Stimulated activated CD4-positive, alpha-beta T cell treated with anti-CD3 and anti-CD28 coated beads, Interleukin-12 subunit alpha, Interleukin-12 subunit beta, amount 100 ng/mL, for 24 hours (primary cell): ENCODE measurements at places on chromosomes 3 and 15.

- DNase-seq = no peak
These were observed 656.3 kb upstream of the TGFBR2 start for GRCh38 chr3:29949940-29950616.

- DNase-seq = no peak
These were observed 2.6 kb downstream of the TSEN2 start for GRCh38 chr3:12486916-12487315.

DNA sequence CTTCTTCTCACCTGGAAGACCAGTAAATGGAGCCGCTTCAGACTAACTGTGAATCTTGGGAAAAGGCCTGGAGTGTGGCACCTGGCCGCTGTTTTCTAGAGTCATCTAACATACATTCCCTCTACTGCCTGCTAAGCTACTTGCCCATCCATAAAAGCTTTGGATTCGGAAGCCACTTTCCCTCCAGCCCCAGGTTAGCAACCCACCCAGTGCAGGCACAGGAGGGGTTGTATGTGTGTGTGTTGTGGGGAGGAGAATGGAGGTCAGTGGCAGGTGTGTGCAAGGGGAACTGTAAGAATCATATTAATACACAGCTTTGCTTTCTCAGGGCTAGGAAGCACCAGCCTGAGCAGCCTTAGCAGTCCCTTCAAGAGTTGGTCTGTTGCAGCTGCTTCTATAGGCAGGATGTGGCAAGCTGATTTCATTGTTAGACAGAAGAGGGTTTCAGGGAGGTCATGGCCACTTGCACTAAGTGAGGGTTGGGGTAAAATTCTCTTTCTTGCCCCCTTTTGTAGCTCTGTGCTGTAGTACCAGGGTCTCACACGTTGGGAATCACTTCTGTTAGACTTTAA lies 8.9 kb downstream of the NSUN3 start:
- DNase-seq = no peak

GRCh38 chr3:9088441-9089353 lies 125.4 kb upstream of the RAD18 start:
- DNase-seq = no peak

DNA sequence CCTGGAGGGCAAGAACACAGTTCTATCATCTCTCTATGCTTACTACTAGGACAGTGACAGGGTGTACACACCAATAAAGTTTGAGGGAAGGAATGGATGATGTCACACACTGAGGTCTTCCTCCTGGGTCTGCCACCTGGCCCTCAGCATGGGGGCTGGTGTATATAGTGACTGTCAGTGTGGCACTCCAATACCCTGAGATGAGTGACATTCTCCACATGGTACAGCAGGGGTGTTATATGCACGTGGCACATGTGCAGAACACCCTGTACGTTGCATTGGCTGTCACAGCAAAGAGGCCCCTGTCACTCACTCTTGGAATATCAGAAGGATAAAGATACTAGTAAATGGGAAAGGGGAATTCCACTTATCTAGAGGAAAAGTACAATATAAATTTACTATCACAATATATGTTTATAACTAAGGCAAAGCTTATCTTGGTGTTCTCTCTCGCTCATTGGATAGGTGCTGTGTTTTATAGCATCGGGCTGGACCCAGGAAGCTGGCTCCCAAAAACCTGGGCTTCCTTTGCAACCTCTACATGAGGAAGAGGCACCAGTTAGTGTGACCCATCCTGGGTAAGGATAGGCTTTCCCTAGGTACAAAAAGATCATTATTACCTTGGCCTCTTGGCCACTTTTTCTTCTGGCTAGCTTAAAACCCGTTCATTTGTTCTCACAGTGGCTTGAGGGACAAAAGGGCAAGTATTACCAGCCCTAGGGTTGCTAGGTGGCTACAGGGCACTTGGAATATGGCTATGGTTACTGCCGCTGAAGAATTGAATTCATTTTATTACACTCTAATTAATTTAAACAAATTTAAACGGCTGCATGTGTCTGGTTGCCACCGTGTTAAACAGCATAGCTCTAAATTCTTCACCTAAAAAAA lies 54.8 kb upstream of the HES1 start:
- DNase-seq = no peak

DNA sequence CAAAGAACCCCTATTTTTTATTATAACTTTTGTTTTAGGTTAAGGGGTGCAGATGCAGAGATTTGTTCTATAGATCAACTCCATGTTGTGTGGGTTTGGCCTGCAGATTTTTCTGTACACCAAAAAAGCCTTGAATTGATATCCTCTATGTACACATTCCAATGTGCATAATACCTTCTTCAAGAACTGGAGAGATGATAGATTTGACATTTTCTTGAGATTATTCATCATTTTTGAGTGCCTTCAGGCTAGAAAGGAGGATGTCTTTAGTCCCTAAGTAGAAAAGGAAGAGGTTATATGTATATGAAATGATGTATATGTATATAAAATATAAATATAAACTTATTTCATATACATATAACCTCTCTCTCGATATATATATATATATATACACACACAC lies 1190.0 kb upstream of the ALCAM start:
- no peak for DNase-seq

- no peak for DNase-seq
These were observed 15.1 kb upstream of the IQSEC1 start for GRCh38 chr3:13088028-13089006.

GRCh38 chr15:43132830-43133429 lies 456 bp upstream of the TMEM62 start:
- no peak for DNase-seq
